Panc1 (cell line): ENCODE measurements at places on chromosomes 3 and 15. TPM values are rescaled to one million over a fixed set of nuclear protein-coding genes. Genes with fewer than 3 reads are reported as not detected.

DNA sequence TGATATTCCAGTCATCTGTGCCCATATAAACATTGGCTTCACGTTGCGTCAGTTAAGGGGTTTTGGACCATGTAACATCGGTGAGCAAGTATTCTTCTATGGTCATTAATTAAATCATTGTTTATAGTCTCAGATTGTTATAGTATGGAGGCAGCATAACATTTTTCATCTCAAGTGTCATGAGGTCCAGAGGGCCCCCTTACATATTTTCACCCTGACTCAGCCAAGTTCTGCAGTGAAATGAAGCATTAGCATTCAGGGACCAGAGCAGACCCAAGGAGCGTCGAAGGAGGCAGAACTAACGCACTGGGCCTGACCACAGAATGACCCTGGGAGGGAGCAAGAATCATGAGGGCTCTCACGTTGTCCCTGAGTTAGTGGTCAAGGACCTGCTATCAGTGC is 171.5 kb downstream of the LRTM1 start:
- DNase-seq = no peak

The FEZF2 gene
- total RNA-seq = not detected

- no peak for DNase-seq
These were observed 356.3 kb downstream of the FOXP1 start for GRCh38 chr3:71227270-71227661.

- DNase-seq = no peak
These were observed 3.5 kb upstream of the RNU5B-1 start for GRCh38 chr15:65300924-65301441.

The RASGRP1 gene
- 0.51 TPM for total RNA-seq

DNA sequence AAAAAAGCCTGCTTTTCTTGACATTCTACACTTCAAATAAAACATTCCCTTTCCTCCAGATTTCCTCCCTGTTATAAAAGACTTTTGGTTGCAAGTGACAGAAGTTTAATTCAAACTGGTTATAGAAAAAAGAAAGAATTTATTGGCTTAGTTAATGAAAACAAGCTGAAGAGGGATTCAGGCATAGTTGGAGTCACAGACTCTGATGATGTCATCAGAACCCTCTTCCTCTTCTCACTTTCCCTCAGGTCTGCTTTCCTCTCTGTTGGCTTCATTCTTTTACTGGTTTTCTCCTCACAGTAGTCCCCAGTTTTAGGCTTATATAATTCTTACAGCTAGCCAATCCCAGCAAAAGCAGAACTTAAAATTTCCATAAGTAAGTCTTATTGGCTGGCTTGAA is 32.0 kb upstream of the MBNL1 start:
- DNase-seq = no peak

GRCh38 chr15:25883463-25884259 is 20.5 kb upstream of the ATP10A start:
- peak; percentile 73 for DNase-seq

- DNase-seq = no peak
These were observed 134.9 kb downstream of the MBNL1 start for GRCh38 chr3:152403632-152404066.

- DNase-seq = no peak
These were observed 197.0 kb downstream of the KLF13 start for GRCh38 chr15:31523655-31524049.

GRCh38 chr3:148513096-148513543 is 184.6 kb upstream of the AGTR1 start:
- DNase-seq = no peak

GRCh38 chr3:20343790-20344189 is 157.8 kb upstream of the SGO1 start:
- no peak for DNase-seq

- DNase-seq = no peak
These were observed 101.9 kb upstream of the KCNMB2 start for GRCh38 chr3:178434206-178434805.

GRCh38 chr3:136250903-136251460 is 842 bp downstream of the PCCB start:
- DNase-seq = no peak

The RNU5B-1 gene
- total RNA-seq = not detected

The MYZAP gene
- total RNA-seq = 1.1 TPM

GRCh38 chr3:11736136-11736833 is 92.6 kb upstream of the VGLL4 start:
- DNase-seq = no peak

DNA sequence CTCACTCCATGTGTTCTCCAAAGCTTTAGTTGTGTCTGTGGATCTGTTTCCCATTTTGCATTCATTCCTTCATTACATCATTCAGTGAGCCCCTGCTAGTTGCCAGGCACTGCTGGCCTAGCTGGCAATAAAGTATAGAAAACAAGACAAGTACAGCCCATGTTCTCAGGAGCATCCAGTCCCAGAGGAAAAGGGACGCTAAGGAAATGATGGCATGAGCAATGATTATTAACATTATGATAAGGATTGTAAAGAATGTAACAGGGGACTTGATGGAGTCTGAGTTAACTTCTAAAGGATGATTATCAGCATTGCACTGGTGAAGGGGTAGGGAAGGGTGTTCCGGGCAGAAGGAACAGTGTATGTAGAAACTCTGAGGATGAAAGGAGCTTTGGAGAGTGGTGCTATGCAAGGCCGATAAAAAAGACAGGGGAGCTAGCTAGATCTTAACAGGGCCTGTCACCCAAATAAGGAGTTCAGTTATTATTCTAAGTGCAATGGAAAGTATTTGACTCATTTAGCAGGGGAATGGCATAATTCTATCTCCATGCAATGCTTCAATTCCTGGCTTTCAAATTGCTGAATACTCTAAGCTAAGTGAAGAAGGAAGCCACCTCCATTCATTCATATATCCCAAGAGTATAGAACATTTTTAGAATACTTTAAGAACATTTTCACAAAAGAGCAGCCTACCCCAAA is 258.2 kb upstream of the STT3B start:
- DNase-seq = no peak

The MESP2 gene
- 1.1 TPM for total RNA-seq

DNA sequence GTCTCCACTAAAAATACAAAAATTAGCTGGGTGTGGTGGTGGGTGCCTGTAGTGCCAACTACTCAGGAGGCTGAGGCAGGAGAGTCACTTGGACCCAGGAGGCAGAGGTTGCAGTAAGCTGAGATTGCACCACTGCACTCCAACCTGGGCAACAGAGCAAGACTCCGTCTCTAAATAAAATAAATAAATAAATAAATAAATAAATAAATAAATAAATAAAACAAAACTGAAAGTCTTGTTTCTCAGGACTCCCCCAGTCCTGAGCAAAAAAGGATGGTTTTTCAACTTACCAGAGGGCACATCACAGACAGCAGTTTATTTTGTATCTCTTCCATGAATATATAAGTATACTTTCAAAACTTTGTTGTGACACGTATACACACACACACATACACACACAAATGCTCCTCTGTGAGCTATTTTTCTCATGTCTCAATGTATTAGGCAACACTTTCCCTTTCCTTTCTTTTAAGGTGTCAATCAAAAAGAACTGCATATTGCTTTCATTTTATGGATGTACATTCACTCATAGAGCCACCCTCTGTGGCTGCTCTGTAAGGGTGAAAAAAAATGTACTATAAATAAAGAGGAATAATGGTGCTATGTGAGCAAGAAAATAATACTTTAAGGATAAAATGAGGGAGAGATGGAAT is 54.8 kb upstream of the MITF start:
- no peak for DNase-seq

The RAB43 gene
- total RNA-seq = 27.7 TPM

The ADAMTS17 gene
- 1.6 TPM for total RNA-seq

DNA sequence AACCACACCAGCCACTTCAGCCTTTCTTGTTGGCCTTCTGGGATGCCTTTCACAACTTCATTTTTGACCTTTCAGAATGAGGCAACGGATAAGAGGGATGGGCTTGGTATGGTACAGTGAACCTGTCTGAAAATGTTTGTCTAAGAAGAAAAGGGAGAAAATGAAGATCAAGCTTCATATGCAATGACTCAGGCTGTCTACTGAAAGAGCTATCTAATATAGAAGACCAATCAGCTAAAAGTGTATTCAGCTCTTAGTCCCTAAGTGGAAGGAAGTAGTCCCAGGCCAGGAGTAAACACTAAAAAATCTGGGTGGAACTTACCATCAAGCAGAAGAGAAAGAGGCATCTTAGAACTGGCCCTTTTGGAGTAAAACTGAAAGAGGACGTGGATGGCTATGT is 12.2 kb upstream of the UPK1B start:
- no peak for DNase-seq

GRCh38 chr3:49839193-49839809 is 17.1 kb downstream of the TRAIP start:
- DNase-seq = peak; percentile 47

GRCh38 chr15:43196760-43197548 is 11.8 kb downstream of the CCNDBP1 start:
- DNase-seq = no peak

The FAIM gene
- total RNA-seq = 18.8 TPM
